ENCODE measurements at places on chromosomes 1 and 21.

- DNase-seq, result peak; percentile 30
Observed at GRCh38 chr1:7425229-7425628, 345.9 kb upstream of the VAMP3 start.

GRCh38 chr1:201554789-201555592 is 16.1 kb downstream of the NAV1 start:
- DNase-seq, result no peak

GRCh38 chr1:33111965-33112364 is 31.0 kb downstream of the AZIN2 start:
- DNase-seq, result no peak

DNA sequence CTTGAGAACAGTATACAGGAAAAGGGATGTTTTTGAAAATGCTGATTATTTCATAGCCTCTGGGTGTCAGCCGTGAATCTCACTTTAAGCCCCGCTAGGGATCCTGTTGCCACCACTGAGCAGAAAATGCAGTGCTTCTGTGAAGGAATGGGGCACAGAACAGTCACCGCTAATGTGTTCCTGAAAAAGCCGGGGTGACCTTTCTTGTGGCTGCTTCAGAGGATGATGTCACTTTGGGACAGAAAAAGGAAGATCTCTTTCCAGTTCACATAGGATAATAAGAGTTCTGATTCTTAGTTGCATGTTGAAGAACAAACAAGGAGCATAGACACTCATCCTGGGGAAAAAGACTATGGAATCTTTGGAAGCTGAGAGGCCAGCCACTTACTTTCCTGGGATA is 349.6 kb downstream of the DISC1 start:
- no peak for DNase-seq

DNA sequence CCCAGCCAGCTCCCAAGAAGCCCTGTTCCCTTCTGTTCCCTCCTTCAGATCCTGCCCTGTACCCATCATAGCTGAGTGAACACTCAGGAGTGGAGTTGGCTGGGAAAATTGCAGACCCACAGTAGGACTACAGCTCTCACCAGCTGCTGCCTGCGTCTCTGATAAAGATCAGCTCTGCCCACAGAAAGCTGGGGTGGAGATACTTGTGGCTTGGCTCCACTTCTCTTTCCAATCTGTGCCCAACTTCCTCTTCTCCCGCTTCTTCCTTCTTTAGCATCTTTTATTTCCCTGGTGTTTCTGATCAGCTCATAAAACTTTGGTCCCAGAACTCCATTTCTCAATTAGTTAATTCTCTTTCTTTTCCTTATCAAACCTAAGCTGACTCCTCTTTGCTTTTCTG is 5.5 kb upstream of the CD1A start:
- DNase-seq, result no peak

DNA sequence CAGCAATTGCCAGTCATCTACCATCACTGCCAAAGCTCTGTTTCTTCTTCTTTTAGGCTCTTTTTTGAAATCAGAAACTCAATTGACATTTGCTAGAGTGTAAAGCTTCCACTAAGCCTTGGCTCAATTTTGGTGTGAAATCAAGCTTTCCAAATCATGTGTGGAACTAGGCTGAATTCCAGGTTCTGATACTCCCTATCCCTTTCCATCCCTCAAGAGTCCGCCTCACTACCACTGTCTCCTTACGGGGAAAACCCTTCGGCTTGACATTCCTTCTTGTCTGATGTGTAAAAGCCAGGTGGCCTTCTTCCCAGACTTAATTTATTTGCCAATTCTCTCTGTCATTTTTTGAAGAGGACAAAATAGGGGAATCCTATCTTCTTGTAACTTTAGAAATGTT is 47.2 kb upstream of the PRMT6 start:
- DNase-seq, result no peak

GRCh38 chr1:222284466-222284865 is 263.4 kb downstream of the HHIPL2 start:
- DNase-seq, result no peak

DNA sequence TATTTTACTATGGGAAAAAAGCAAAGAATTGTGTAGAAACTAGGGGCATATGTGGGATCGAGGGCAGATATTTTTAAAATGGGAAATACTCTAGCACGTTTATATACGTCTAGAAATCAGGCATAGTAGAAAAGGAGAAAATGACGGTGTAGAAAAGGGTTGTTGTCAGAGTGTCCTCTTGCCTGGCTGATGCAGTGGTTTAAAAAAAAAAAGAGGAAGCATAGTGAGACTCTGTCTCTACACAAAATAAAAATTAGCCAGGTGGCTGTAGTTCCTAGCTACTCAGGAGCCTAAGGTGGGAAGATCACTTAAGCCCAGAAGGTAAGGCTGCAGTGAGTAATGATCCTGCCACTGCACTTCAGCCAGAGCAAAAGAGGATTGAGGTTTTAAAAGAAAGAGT is 64.7 kb upstream of the LRRC7 start:
- no peak for DNase-seq

- DNase-seq, result no peak
Observed at GRCh38 chr21:41671859-41672542, 94.9 kb downstream of the RIPK4 start.

- no peak for DNase-seq
Observed at GRCh38 chr21:42214081-42214750, 4.7 kb upstream of the ABCG1 start.

- DNase-seq, result no peak
Observed at GRCh38 chr1:107436552-107437241, 295.9 kb downstream of the NTNG1 start.

DNA sequence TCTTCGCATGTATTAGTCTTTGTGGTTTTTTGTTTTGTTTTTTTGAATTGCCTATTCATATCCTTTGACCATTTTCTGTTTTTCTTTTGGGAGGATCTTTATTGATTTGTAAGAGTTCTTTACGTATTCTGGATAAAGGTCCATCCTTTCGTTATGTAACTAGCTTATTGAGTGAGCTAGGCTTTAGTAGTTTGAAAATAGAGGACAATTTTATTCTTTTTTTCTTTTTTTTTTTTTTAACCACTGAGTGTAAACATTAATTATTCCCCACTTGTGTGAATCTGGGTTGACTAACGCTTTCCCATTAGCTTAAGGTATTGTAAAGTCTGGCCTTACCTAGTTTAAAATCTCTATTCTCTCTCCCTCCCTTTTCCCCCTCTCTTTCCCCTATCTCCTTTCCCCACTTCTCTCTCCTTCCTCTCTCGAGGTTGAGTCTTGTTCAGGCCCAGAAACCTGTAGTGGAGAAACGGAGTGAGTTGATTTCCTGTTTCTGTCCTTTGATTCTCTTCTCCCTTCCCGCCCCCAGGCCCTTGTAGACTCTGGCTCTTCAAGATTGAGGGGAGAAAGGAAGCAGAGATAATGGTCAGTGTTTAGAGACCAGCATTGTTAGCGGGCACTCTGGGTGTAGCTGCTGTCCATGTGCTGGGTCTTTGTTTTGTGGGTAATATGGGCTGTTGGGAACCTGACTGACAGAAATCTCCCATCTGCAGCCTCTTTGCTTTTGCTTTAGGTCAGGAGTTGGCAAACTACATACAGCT is 1.5 kb downstream of the MORC3 start:
- DNase-seq, result peak; percentile 38

- DNase-seq, result no peak
Observed at GRCh38 chr1:241848686-241849344, 811 bp downstream of the EXO1 start.

GRCh38 chr1:15621975-15622374 is 4.7 kb downstream of the DDI2 start:
- no peak for DNase-seq

DNA sequence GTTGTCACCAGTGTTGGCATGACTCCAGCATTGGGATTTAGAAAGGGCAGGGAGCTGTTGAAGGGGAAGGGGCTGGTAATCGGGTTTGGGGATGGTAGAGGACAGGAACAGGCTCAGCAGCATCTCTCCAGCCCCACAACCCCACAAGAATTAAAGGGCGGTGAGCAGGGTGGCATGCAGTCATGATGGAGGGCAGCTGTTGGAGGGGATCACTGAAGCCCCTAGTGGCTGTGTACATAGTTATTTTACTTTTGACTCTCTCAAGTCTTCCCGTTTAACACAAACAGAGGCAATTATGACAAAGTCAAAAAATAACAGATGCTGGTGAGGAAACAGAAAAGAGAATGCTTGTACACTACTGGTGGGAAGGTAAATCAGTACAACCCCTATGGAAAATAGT is 213.8 kb downstream of the URB2 start:
- no peak for DNase-seq

DNA sequence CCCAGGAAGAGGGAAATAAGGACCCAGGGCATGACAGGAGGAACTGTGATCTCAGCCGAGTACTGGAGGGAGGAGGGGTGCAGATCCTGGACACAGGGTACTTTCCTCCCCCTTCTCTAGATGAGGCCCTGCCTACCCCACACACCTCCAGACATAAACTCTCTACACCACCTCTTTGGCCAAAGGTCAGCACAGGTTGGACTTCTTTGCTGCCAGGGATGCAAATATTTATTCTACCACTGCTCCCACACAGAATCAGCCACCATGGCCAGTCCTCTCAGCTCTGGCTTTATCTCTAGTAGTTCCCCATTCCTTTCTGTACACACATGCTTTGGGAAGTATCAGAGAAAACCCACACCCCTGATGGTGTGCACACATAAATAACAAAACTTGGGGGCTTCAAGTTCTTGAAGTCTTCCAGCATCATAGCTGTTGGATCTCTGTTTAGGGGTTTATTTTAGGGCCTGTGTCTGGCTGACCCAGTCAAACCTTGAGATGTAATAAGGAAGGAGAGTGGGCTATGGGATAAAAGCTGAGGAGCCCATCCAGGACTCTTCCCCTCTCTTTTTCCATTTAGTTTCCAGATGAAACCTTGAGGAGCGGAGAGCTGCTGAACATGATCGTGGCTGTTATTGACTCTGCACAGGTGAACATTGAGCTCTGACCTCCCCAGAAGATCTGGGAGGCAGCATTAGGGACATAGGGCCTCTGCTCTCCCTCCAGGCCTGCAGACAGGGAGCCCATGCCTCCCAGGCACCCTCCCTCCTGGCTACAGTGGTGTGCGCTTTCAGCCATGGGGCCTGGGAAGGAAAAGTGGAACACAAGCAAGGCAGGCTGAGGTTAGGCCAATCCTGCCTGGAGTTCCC is 6.7 kb upstream of the SLC27A3 start:
- DNase-seq, result peak; percentile 68

DNA sequence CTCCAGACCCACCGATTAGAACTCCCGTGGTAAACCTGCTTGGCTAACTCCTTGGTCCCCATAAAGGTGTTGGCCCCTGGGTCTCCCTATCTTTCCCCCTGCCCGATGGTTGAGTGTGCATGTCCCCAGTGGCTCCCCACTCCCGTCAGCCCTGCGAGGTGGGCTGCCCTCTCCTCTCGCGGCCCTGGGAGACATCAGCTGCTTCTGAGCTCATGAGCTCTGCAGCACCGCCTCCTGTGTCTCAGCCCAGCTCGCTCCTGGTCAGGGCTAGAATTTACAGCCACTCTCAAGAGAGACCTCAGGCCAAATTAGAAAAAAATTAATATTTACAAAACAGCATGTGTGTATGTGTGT is 15.9 kb upstream of the ZBTB21 start:
- DNase-seq, result no peak

- no peak for DNase-seq
Observed at GRCh38 chr1:91583326-91583755, 82.7 kb downstream of the CDC7 start.

GRCh38 chr1:205088341-205088740 is 4.1 kb upstream of the TMEM81 start:
- no peak for DNase-seq

Data from pancreas (tissue), 10 donors.